ENCODE measurements at places on chromosomes 1 and 21. TPM values are rescaled to one million over a fixed set of nuclear protein-coding genes. Genes with fewer than 3 reads are reported as not detected.

GRCh38 chr1:30334767-30335166 lies 388.6 kb downstream of the MATN1 start:
- no peaks in the 10 kb centered on the region for H3K4me1 ChIP-seq
- H3K36me3 ChIP-seq = no peaks in the 10 kb centered on the region
- H3K4me3 ChIP-seq = no peak overlapping the region

GRCh38 chr1:30615816-30616590 lies 107.4 kb downstream of the MATN1 start:
- no peak overlapping the region for H3K27ac ChIP-seq
- no peak overlapping the region for H3K4me3 ChIP-seq
- H3K36me3 ChIP-seq = no peaks in the 10 kb centered on the region

DNA sequence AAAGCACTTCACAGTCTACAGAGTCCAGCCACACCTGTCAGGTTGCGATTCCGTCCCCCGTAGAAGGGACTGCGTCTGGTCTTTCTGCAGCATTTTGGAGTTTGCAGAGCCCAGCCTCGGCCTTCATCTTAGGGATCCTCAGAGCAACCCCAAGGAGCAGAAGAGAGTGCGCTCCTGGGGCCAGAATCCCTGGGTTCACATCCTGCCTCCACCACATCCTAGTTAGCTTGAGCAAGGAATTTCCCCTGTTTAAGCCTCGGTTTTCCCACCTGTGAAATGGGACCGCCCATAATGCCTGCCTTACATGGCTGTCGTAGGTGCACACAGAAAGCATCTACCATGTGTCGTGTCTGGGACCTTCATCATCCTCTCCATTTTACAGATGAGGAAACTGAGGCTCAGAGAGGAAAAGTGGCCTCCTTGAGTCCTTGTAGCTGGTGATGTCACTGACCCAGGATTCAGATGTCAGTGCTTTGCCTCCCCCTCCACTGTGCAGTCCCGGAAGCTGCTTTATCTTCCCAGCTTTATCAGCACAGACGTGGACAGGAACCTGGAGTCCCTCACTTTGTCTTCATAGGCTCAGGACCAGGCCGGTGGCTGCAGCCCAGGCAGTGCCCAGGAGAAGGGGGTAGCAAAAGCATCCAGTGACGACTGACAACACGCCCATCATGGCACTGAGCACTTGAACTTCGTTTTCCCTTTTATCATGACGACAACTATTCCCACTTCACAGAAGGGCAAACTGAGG lies 438.5 kb downstream of the MATN1 start:
- H3K27ac ChIP-seq = no peak overlapping the region
- no peak for DNase-seq
- H3K27me3 ChIP-seq = no peaks in the 10 kb centered on the region
- H3K4me1 ChIP-seq = no peaks in the 10 kb centered on the region
- H3K36me3 ChIP-seq = no peaks in the 10 kb centered on the region

DNA sequence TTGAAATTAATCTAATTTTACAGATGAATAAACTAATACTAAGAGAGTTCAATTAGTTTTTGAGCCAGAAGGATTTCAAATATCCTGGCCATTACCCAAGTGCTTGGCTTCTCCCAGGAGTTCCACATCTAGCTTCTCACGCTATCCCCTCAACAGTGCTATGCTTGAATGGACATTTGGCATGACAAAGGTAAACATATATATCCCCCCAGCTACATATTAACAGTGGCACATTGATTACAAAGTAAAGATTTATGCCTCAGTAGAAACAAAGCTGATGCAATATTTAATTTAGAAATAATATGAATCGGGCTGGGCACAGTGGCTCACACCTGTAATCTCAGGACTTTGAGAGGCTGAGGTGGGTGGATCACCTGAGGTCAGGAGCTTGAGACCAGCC lies 434.6 kb upstream of the PRMT6 start:
- H3K27ac ChIP-seq = no peak overlapping the region
- H3K36me3 ChIP-seq = no peaks in the 10 kb centered on the region
- no peak for DNase-seq
- H3K4me3 ChIP-seq = no peak overlapping the region

- H3K4me1 ChIP-seq = peaks cover 38% of the 10 kb centered on the region
- peak overlapping the region; percentile 33 for H3K27ac ChIP-seq
- no peak for DNase-seq
- H3K27me3 ChIP-seq = no peaks in the 10 kb centered on the region
- H3K4me3 ChIP-seq = no peak overlapping the region
Measured at GRCh38 chr1:27000090-27000816, 6.8 kb downstream of the TRNP1 start.

DNA sequence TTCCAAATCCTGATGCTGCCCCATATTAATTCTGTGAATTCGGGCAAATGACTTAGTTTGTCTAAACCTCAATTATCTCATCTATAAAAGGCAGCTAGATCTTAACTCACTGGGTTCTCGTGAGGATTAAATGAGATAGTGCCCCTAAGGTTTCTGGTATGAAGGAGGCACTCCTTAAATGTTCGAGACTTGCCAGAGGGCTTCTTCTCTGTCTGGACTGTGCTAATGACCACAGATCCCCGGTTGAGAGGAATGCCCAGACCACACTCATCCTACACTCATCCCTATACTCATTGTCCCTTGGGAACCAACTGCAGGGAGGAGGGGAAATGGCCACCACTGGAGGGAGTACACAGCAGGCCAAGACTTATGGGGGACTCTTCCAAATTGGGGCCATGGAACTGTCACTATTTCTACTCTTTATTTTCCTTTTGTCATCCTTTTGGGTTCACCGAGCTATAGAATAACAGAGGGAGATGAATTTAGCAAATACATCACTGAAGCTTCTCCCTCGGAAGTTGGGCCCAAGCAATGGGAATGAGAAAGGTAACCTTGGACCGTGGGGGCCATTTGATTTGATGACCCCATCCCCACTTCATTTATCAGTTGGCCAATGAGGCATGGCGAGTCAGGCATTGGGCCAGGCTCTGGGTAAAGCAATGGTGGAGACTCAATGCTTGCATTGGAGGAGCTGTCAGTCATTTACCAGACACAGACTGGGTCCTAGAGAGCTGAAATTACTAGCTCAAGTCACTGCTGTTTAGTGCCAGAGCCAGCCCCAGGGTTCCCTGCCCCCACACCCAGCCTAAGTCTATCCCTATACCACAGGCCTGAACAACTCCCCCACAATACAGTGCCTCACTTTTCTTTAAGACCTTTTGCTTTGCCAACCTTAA lies 5.1 kb downstream of the ATF3 start:
- H3K27me3 ChIP-seq = no peaks in the 10 kb centered on the region
- peaks cover 34% of the 10 kb centered on the region for H3K36me3 ChIP-seq
- no peak overlapping the region for H3K4me3 ChIP-seq
- no peak for DNase-seq
- H3K27ac ChIP-seq = no peak overlapping the region

DNA sequence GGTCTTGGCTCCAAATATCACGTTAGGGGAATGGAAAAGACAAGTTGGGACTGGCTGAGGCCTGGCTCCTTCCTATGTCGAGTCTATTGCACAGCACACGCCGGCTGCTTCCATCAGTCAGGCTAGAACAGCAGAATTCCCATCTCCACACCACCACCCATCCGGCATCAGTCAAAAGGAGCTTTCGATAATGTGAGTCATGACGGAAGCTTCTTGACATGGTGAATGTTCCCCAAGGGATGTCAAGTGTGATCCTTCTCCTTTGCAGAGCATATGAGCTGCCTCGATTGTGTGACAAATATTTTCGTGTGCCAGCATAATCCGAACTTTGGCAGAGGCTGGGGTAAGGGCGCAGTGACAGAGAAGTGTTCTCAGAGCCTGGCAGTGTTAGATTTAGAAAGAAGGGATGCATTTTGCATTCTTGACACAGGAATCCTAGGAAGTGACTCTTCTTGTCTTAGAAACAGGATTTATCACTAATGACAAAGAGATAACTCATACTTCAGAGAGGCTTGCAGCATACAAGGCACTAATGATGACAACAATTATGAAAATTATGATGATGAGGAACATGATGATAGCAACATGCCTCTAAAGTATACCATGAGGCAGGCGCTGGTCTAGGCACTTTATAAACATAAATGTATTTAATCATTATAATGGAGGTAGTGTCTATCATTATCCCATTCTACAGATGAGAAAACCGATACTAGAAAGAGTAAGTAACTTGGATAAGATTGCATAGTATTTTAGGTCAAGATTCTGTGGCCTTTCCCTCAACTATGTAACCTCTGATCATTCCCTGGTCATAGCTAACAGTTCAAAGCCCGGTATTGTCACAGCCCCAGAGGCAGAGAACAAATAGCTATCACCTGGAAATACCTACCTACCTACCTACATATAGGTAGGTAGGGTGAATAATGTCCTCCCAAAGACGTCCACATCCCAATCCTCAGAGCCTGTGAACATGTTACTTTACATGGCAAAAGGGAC lies 135.0 kb downstream of the KCNJ6 start:
- H3K27me3 ChIP-seq = no peaks in the 10 kb centered on the region
- no peak overlapping the region for H3K4me3 ChIP-seq
- no peak for DNase-seq
- no peaks in the 10 kb centered on the region for H3K36me3 ChIP-seq

GRCh38 chr1:164838786-164839185 lies 279.8 kb downstream of the PBX1 start:
- no peak for DNase-seq
- no peak overlapping the region for H3K4me3 ChIP-seq
- H3K27ac ChIP-seq = no peak overlapping the region
- no peaks in the 10 kb centered on the region for H3K36me3 ChIP-seq

DNA sequence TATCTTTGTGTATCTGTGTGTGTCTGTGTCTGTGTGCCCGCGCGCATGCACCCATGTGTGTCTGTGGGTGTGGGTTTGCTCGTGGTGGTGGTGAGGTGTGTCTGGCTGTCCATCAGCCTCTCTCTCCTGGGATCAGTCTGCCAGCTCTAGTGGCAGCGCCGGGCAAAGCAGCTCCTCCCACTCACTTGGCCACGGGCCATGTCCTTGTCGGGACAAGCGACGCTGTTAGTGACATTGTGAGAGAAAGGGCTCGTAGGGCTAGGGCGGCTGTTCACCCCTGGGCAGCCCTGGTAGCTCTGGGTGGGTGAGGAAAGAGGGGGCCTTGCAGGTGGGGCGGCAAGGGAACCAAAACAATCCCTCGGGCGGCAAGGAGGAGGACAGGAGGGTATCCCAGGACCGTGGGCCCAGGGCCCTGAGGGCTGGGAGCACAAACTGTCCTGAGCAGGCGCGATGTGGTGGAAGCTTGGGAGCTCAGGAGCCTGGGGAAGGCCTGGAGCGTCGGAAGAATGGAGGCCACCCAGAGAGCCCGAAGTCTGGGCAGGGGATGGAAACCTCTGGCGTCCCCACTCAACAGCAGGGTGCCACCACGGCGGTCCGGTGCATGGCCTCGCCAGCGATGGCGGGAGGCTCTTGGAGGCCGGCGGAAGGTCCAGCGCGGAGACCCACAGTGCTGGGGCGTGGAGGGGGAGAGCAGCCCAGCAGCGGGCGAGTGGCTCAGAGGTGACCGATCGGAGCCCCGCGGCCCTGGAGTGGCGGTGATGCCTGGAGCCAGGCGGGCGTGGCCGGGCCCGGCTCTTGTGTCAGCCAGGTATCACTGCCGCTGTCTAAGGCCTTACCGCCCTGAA lies 140.5 kb downstream of the LIPI start:
- H3K36me3 ChIP-seq = no peaks in the 10 kb centered on the region
- H3K27ac ChIP-seq = no peak overlapping the region

DNA sequence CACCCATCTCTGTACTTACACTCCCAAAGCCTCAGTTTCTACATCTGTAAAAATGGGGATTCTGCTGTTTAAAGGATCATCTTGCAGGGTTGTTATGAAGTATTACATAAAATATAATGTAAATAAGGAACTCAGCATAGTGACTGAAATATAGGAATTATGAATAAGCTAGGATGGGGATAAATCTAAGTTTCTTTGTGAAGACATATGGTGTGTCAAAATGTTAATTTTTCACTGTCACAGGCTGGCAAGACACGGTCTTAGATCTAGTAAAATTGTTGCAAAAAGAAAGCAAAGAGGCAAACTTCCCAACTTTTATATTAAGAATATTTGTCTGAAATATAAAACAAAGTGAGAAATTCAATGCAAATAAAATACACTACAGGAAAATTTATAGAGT lies 42.0 kb downstream of the ST6GALNAC5 start:
- DNase-seq = no peak
- H3K27me3 ChIP-seq = no peaks in the 10 kb centered on the region
- H3K27ac ChIP-seq = no peak overlapping the region
- H3K36me3 ChIP-seq = no peaks in the 10 kb centered on the region
- no peaks in the 10 kb centered on the region for H3K4me1 ChIP-seq

GRCh38 chr1:31148409-31148808 lies 82.9 kb upstream of the PUM1 start:
- H3K4me1 ChIP-seq = no peaks in the 10 kb centered on the region
- no peaks in the 10 kb centered on the region for H3K36me3 ChIP-seq
- no peaks in the 10 kb centered on the region for H3K27me3 ChIP-seq
- no peak overlapping the region for H3K27ac ChIP-seq

DNA sequence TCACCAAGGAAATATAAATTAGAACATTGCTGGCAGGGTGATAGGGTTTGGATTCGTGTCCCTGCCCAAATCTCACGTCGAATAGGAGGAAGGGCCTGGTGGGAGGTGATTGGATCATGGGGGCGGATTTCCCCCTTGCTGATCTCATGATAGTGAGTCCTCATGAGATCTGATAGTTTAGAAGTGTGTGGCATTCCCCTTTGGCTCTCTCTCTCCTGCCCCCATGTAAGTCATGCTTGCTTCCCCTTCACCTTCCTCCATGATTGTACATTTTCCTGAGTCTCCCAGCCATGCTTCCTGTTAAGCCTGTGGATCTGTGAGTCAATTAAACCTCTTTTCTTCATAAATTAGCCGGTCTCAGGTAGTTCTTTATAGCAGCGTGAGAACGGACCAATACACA lies 60.6 kb downstream of the VPS26C start:
- H3K36me3 ChIP-seq = peaks cover 8% of the 10 kb centered on the region
- no peak for DNase-seq
- H3K4me3 ChIP-seq = no peak overlapping the region
- H3K4me1 ChIP-seq = peaks cover 26% of the 10 kb centered on the region

The VSIG8 gene
- not detected for total RNA-seq

The C1orf174 gene
- 36.6 TPM for total RNA-seq

Measured in thyroid gland (tissue), 4 donors.